ENCODE measurements at places on chromosomes 7 and 10.

GRCh38 chr7:72430531-72430930, 18.4 kb upstream of the CALN1 start:
- no peak for DNase-seq

- DNase-seq, result no peak
Measured at GRCh38 chr10:58502956-58503355, 9.7 kb upstream of the BICC1 start.

DNA sequence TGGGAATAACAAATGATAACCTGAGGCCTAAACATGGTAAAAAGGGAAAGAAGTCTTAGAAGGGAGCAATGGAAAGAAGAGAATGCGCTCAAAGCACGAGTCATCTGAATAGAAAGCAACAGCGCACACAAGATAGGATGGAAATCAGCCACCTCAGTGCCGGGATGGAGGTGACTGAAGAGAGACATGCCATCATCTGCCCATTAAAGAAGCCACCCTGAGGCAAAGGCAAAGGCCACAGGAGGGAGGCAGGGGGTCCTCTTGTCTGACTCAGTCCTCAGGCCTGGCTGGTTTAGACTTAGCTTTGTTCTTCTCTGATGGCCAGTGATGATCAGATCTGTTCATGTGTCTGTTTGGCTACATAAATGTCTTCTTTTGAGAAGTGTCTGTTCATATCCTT, 180.6 kb downstream of the CHCHD3 start:
- no peak for DNase-seq

- DNase-seq, result no peak
Measured at GRCh38 chr7:159109653-159110035, 35.0 kb downstream of the VIPR2 start.

DNA sequence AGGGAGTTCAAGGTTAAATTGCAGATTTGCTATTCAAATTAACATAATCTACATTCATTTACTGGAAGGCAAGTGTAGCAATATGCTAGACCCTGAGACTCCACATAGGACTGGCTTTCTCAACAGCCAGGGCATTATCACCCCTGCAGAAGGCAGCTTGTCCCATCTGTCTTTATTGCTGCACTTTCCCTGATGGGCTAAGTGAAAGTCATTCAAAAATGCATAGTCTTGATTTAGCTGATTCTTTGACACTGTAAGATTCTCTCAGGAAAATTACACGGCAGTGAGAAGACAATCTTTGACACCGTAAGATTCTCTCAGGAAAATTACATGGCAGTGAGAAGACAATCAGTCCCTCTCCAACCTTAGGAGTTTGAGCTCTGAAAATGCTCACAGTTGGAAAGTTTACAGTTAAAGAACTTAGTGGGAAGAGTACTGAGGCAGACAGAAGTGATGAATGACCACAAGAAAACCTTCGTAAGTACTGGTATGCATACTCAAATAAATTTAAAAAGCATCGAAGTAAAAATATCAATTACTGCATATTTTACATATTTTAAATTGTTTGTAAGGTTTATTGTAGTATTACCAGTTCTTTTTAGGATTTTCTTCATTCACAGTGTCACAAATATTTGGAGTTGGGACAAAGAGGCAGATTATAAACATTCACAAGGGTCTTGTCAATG, 88.9 kb downstream of the RAPGEF5 start:
- no peak for DNase-seq

GRCh38 chr7:138945154-138945553, 36.0 kb downstream of the KIAA1549 start:
- no peak for DNase-seq

- no peak for DNase-seq
Measured at GRCh38 chr10:115772606-115773005, 500.4 kb downstream of the GFRA1 start.

DNA sequence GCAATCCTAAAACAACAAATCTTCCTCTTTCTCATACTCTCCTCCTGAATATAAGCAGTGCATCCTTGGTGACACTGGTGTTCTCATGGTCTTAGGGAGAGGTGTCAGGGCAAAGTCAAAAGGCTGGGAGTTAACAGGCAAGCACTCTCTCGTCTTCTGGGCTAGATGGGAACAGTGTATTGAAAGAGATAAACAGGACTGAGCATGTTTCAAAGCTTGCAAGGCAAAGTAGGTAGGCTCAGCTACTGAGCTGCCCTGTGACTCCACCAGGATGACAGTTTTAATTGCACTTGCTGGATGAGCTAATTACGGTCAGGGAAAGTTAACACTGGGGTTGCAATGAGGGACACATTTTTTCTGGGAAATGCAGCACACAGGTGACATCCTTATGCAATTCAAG, 554.9 kb upstream of the NRP1 start:
- DNase-seq, result no peak

DNA sequence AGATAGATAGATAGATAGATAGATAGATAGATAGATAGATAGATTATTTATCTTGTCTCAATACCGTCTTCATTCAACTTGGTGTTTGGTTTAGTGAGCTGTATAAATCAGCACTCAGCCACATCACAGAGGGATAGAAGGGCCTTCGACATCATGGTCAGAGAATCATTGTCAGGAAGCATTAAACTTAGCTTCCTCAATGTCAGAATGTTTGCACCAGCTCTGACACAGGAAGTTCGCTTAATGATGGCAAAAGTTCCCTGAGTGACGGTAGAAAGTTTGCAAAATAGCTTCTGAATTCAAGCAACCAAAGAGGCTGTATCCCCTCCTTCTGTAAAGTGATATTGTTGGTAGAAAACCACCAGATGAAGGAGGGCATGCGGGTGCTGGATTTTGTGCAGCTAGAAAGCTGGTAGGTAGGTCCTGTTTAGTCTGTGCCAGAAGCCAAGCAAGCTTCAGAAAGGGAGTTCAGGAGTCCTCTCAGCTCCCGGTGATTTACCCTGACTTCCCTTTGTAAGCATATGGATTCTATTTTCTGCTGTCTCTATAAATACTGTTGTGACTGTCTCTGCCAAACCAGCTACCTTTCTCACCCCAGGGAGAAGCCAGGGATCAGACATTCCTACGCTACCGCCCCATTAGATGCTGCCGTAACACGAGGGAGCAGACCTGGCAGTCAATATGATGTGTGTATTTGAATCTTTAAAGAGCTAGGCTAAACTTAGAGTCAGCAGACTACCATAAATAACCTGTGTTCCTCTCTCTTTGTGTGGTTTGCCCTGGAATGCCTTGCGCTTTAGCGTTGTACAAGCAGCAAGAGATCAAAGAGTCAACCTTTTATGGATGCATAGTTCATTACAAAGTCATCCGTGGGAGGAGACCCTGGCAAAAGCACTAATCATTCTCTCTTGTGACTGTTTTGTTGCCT, 200.5 kb upstream of the KIAA1217 start:
- no peak for DNase-seq
